ENCODE measurements at places on chromosomes 1 and 21.

DNA sequence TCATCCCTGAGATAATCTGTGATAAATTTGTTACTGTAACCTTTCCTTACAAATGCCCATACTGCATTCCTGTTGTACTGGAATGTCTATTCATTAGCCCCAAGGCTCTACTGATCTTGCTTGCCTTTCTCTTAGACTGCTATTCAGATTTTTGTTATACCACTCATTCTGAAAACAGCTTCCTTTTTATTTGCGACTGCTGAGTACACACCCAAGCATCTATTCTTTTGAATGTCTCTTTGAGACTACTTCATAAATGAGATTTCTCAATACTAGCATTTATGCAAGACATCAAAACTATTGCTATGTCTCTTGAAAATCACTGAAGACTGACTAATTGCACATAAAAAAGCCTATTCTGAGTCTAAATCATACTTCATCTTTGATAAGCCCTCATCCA is 38.6 kb downstream of the DENND1B start:
- DNase-seq, result no peak

DNA sequence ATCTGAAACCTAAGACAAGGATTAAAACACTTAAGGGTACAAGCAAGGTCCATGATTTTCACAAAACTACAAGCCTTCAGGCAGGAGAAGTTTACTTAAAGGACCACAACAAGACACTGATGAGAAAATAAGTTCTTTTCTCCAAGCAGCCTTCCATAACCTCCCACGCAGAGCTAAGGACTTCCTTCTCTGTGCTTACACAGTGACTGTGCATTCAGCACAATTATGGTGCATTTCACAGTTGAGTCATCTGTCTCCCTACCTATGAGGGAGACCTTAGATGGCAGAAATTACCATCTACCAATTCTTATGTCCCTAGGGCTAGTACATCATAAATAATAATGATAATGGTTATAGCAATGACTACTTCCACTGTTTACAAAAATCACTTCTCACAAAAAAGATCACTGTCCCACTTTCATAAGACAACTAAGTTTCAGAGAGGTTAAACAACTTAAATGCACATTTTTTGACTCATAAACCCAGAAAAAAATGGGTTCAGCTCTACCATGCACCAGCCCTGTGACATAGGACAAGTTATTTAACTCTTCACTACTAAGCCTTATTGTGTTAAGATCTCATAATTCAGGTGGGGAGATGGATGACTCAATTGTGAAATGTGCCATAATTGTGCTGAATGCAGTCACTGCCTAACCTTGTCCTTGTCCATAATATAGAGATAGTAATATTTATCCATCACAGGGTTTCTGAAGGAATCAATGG is 45.3 kb downstream of the TARBP1 start:
- DNase-seq, result no peak

DNA sequence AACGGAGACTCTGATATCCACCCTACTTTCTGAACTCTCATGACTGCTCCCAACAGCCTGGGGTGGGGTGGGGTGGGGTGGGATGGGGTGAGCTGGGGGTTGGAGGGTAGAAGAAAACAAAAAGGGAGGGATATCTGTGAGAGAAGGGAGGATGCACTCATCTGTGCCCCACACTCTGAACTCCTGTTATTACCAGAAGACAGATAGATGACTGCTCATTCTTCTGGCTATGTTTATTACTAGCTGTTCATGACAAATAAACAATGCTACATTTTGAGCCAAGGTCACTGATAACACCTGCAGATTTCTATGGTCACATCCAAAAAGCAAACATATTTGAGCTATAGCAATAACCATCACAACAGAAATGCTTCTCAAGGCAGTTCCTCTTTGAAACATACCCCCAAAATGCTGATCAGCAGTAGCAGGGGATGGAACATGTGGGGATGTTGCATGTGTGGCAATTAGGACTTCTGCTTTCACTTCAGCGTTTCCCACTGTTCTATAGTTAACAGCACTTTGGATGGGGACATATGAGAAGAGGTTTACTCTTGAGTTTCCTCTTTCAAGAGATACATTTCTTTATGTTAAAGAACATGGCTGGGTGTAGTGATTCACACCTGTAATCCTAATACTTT is 43.3 kb downstream of the GPR3 start:
- DNase-seq, result no peak

DNA sequence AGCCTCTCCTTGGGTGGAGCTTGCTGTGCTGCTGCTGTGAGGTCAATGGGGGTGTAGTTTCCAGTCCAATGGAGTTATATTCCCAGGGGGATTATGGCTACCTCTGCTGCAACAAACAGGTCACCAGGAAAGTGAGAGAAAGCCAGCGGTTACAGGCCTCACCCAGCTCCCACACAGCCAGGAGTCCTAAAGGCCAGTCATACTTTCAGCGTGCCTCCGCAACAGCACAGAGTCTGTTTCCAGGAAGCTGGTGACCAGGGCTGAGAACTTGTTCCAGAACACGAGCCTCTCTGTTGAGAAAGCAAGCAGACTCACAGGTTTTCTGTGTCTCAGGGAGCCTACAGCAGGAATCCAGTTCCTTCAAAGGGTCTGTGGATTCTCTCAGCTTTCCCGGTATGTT is 17.3 kb upstream of the OR2M5 start:
- no peak for DNase-seq

GRCh38 chr1:217718873-217719272 is 87.7 kb downstream of the SPATA17 start:
- DNase-seq, result no peak

GRCh38 chr1:14878124-14878523 is 275.4 kb upstream of the TMEM51 start:
- DNase-seq, result no peak

DNA sequence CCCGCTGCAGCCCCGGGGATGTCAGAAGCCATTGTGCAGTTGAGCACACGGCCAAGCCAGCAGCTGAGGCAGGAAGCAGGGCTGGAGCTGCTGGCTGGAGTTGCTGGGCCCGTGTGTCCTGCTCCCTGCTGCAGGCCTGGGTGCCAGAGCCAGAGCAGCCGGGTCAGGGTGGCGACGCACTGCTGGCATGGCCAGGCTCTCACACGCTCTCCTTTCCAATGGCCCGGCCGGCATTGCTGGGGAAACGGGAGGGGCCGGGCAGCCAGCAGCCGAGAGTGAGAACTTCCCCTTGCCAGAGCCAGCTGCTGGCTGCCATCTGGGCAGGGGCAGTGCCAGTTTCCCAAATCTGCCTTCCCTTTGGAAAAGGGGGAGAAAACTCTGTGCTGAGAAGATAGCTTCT is 82.4 kb upstream of the PROX1 start:
- no peak for DNase-seq

Data from activated CD4-positive, CD25-positive, alpha-beta regulatory T cell treated with anti-CD3 and anti-CD28 coated beads, Interleukin-2, amount 50 U/mL, for 16 hours (primary cell).